Left cardiac atrium (tissue), 4 donors: ENCODE measurements at places on chromosomes 2 and 18. TPM values are rescaled to one million over a fixed set of nuclear protein-coding genes. Genes with fewer than 3 reads are reported as not detected.

Gene GREB1L
- 12.0 TPM for total RNA-seq

Gene CXCR1
- 0.97 TPM for total RNA-seq

Gene CD207
- total RNA-seq = 0.24 TPM

Gene ACSL3
- total RNA-seq = 37.8 TPM

Gene SCG2
- total RNA-seq = 0.41 TPM

Gene WDR35
- 6.3 TPM for total RNA-seq

Gene EGR4
- not detected for total RNA-seq

GRCh38 chr2:9093324-9093723 lies 89.8 kb upstream of the MBOAT2 start:
- DNase-seq = no peak

GRCh38 chr2:230346921-230347533 lies 20.0 kb downstream of the SP140L start:
- no peak for DNase-seq

- no peak for DNase-seq
Measured at GRCh38 chr2:9847140-9847539, 3.9 kb downstream of the TAF1B start.

DNA sequence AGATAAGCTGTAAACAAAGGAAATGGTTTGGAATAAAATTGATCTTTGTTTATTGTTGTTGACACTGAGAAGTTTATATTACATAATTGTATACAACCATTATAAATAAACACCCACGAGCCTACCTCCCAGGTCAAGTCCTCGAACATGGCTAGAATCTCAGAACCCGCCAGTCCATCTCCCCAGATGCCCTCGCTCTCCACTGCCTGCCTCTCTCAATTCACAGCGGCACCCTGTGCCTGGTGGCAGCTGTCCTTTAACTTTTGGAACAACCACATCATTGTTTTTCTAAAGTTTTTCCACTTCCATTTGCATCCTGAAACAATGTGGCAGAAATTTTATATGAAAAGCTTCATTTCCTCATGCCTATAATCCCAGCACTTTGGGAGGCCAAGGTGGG lies 52.2 kb upstream of the OTOS start:
- DNase-seq = no peak

DNA sequence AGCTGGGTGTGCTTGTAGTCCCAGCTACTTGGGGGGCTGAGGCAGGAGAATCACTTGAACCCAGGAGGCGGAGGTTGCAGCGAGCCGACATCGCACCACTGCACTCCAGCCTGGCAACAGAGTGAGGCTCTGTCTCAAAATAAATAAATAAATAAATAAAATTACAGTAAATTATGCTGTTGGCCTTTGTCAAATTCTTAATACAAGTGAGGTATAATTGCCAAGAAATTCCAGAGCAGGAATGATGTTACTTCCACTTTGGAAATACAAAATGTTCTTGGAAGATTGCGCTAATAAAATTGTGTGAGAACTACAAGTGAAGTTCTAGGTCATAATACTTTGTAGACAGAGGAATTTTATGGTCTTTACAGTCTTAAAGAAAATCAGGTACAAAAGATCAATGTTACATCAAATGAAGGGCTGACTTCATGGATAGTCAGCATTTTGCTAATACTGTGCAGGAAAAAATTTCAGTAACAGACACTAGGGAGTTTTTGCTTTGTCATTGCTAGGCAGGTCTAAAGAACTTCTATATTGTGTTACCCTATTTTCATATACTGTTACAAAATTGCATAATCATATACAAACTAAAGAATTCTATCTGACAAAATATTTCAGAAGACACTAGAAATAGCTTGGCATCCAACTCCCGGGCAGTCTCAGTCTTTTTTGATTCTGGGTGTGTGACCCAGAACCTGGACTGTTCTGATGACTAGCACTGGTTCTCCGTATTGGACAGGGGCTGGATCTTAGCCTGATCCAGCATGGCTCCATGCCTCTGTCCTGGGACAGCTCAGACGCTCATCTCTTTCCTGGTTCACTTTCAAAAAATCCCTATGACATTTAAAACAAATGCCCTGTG lies 76.0 kb upstream of the STK17B start:
- DNase-seq = no peak

GRCh38 chr18:67310826-67311225 lies 205.7 kb downstream of the DSEL start:
- no peak for DNase-seq

GRCh38 chr2:153391131-153391530 lies 87.4 kb downstream of the RPRM start:
- no peak for DNase-seq

DNA sequence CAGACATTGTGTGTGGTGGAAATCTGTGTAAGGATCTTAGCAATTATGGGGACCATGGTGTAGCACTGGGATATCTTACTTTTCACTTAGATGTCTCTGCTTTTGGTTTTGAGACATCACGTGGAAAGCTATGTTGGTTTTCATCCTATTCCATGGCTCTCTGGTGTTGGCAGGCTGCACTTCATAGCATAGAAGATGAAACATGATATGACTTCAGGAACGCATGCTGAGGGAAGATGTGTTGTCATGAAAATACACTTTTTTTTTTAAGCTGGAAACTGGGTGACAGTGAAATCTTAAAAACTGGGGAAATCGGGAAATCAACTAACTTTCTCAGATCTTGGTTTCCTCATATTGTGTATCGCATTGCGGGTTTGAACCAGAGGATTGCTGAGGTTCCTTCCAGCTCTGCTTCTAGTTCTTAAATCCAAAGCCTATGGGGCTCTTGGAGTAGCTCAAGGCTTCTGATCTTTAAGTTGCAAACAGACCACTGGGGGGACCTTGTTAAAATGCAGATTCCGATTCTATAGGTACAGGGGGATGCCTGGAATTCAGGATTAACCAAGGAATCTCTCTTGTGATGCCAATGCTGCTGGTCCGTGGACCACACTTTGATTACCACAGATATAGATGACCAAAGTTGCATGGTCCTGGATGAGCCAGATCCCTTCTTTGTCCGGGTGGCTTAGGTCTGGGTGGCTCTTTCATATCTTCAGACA lies 160.7 kb downstream of the SH3RF3 start:
- DNase-seq = no peak

DNA sequence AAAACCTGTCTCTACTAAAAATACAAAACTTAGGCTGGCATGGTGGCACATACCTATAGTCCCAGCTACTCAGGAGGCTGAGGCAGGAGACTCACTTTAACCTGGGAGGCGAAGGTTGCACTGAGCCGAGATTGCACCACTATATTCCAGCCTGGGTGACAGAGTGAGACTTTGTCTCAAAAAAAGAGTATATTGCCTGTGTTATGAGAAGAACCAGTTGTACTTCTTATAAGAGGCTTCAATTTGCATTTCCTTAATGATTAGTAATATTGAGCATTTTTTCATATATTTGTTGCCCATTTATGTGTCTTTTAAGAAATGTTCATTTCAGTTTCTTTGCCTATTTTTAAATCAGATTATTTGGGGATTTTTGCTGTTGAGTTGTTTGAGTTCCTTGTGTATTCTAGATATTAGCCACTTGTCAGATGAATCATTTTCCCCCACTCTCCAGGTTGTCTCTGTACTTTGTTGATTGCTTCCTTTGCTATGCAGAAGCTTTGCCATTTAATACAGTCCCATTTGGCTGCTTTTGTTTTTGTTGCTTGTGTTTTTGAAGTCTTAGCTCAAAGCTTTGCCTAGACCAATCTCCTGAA lies 75.8 kb upstream of the LRPPRC start:
- no peak for DNase-seq

- no peak for DNase-seq
Measured at GRCh38 chr2:47690132-47690531, 92.8 kb upstream of the MSH6 start.

DNA sequence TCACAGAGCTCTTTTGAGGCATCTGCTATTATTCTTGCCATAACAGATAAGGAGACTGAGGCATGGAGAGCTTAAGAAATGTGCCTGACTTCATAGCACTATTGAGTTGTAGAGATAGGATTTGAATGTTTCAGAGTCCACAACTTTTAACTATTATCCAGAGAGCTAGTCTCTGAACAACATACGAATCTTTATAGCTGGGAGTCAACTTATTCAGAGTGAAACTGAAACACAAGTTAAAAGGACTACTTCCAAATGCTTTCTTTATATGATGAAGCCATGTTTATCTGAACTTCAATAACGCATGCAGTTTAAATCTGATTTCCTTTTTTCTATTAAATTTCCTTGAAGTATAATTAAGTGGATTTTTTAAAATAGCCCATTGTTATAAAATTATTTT lies 268.8 kb downstream of the IKZF2 start:
- no peak for DNase-seq

DNA sequence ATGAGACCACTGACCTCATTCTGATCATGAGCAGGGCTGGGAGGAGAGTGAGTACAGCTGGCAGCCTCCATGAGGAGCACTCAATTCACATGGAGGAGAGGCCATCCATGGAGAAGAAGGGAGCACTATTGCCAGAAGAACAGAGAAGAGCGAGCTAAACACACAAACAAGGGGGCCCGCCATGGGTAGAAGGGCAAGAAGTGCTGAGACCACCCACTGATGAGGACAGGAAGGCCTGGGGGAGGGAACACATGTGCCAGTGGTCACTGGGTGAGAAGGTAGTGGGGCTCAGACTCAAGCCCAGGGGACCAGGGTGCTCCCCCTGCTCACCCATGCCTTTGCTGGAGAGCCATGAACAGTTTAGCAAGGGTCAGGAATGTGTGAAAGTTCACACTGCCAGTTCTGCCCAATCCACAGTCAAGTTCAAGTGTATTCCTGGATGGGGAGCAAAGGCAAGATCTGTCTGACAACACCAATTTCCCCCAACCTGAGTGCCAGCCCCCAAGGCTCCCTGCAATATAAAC lies 57.7 kb downstream of the TTC32 start:
- no peak for DNase-seq

DNA sequence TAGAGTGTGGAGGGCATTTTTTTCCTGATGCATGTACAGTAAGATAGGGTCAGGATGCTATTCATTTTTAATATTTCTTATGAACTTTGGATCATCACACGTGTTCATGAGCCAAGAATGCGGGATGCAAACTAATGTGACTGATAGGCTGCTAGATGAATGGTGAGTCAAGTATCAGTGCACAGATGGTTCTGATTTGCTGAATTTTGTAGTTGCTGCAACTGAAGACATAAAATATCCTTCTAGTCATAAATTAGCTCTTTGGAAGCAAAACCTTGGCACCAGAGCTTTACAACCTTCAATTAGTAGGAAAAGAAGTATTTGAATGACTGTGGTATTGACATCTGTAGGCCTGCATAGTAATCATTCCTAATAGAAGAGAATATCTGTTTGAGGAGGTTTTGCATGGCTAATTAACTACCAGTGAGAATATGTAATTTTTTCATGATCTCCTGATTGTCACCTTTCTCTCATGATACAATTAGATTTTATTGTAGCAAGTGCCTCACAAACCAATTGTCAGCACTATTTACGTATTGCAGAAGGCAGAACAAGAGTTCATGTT lies 94.0 kb downstream of the VRK2 start:
- no peak for DNase-seq

DNA sequence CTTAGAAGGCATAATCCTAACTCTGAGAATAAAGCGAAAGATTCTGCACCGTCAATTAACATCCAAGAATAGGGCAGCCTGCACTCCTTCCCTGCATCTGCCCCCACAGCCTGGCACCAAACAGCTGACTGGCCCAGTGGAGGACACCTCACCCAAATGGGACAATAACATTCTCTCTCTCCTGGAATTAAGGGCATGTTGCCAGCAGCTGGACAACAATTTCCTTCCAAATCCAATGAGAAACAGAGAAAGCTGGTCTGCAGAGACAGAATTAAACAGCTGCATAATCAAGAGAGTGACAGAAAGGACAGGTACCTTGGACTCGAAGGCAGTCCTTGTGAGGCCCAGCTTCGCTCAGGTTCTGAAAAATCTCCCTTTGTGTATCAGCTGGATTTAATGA lies 15.0 kb downstream of the COX7A2L start:
- no peak for DNase-seq

- no peak for DNase-seq
Measured at GRCh38 chr2:165173215-165173614, 30.6 kb downstream of the SCN3A start.

DNA sequence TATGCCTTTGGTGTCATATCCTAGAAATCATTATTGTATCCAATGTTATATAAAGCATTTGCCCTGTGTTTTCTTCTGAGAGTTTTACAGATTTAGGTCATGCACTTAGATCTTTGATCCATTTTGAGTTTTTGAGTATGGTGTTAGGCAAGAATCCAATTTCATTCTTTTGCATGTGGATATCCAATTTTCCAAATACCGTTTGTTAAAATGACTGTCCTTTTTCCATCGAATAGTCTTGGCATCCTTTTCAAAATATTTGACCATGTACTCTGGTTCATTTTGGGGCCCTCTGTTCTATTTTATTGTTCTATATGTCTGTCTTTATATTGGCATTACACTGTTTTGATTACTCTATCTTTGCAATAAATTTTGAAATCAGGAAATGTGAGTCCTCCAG lies 23.8 kb upstream of the KCNJ13 start:
- no peak for DNase-seq

DNA sequence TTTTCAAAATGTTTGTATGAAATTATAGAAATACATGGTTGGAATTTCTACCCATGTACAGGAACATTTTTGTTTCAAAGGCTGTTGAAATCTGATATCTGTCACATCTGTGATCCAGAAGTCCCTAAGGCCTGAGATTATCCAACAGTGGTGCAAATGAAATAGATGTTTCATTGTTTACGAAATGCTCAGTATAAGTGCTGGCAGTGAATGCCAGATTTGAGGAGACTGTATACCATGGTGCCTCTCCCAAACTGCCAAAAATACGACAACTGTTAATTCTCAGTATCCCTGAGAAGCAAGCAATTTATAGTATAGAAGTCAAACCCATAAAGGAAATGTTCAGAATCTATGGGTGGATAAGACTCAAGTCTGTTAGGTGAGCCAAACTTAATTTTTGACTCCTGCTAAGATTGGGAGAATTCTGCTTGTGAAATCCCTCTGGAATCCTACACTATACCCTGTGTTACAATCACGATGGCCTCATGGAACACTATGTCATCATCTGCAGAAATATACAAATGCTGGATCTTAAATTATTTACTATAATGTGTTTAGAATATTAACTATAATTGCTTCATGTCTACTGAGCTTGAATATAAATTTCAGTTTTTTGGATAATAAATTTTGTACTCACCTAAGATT lies 71.2 kb upstream of the DOCK10 start:
- no peak for DNase-seq

GRCh38 chr2:222864296-222864695 lies 3.5 kb downstream of the ACSL3 start:
- no peak for DNase-seq

DNA sequence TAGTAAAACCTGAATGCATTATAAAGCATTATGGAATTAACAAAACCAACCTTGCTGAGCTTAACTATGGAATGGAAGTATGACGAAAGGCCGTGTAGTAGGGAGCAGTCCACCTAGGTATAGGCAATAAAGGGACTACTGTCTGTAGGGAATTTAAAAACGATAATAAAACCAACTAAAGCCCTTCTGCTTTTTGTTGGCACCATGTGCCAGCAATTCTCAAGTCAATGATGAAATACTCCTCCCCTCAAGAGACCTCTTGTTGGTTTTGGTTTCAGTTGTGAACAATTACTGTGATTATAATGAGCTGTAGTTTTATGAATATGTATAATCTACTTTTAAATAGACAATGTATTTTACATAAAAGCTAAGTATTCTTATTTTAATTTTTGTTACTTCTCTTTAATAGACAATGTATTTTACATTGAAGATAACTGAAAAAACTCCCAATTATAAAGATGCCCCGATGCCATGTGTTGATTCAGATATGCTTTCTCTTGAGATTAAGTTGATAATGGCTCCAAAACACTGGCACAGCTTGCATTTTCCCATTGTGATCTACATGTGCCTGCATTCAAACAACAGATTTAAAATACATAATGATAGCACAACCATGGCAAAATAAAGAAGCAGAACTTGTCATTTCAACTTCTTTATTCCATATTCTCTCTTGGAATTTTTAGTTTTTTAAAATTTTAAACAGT lies 55.5 kb upstream of the ZDBF2 start:
- no peak for DNase-seq
